ENCODE measurements at places on chromosomes 16 and 17.

DNA sequence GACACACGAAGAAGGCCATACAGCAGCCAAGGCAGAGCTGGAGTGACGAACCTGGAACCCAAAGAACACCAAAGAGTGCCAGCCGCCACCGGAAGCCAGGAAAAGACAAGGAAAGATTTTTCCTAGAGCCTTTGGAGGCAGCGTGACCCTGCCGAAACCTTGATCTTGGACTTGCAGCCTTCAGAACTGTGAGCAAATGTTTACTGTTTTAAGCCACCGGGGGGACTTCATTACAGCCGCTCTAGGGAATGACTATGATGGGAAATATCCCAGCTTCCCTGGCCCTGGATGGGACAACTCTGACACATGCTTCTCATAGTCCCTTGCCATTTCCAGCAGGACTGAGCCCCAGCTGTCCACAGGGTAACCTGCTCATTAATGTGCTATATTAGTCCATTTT is 270.6 kb downstream of the HAPSTR1 start:
- DNase-seq, result no peak

- no peak for DNase-seq
These were observed 9.6 kb downstream of the CA10 start for GRCh38 chr17:52148969-52149351.

GRCh38 chr16:5907544-5907943 is 809.9 kb upstream of the EEF2KMT start:
- DNase-seq, result no peak

- DNase-seq, result no peak
These were observed 2.3 kb downstream of the SLC43A2 start for GRCh38 chr17:1626333-1626732.

DNA sequence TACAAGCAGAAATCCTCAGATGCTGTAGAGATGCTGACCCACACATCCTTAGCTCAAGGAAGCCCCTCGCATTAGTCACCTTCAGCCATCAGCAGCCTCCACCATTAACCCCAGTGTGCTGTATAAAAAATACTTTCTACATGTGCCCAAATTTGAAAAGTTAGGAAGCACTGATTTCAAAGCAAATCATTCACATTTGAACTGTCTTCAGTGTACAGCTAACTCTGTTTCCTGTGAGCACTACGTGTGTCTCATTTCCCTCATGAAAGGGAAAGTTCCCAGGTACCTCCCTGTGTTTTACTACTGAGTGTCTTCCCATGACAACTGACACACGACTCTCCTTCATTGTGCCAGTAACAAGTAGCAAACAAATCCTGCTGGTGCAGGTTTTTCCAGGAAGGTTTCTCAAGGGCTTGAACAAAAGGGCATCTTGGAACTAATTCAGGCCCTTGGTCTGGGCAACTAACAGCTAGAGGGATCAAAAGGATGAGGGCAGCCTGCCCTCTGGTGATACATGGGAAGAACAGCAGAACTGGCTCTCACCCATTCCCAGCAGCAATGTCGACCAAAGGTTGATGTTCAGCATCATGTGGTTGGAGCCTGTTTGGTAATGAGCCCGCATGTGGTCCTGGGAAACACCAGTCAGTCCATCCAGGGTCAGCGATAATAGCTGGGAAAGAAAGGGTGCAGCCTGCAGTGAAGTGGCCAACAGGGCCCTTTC is 4.0 kb downstream of the SLC35B1 start:
- no peak for DNase-seq

- DNase-seq, result no peak
These were observed 38.4 kb upstream of the INTS2 start for GRCh38 chr17:61966191-61966590.

GRCh38 chr16:89917773-89918452 is 749 bp upstream of the MC1R start:
- DNase-seq, result peak; percentile 70

GRCh38 chr17:77675411-77675810 is 283.1 kb upstream of the TNRC6C start:
- no peak for DNase-seq

DNA sequence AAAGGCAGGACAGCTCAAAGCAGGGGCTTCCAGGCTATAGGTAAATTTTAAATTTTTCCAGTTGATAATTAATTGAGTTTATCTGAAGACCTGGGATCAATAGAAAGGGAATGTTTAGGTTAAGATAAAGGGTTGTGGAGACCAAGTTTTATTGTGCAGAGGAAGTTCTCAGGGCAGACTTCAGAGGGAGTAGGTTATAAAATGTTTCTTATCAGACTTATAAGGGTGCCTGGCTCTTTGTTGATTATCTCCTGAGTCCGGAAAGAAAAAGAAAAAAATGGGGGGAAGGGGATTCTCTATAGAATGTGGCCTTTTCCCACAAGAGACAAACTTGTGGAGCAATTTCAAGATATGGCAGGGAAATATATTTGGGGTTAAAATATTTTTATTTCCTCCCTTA is 15.9 kb downstream of the SLC46A1 start:
- no peak for DNase-seq

DNA sequence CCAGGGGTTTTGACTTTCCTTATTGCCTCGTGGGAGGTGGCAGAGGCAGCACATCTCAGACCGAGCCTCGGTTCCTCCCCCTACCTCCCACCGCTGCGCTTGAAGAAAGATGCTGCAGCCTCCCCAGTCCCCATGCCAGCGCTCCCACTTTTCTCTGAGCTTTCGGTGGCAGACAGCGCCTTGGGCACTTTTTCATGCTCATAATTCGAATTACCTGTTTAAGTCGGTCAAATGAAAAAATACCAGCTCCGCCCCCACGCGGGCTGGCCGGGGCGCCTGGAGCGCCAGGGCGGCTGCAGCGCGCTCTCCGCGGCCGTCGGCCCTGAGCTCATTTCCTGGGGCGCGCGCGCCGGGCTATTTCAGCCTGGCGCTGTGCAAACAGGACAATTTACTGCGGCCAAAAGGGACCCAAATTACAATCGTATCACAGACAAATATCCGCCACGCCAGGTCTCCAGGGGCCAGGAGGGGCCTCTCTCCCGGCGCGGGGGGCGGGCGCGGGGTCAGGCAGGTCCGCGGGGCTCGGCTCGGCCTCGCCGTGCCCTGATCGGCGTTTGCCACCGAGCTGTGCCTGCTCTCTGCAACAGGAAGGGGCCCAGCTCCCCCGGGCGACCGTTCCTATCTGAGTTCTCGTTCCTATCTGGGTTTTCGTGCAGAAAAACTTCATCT is 45.0 kb downstream of the SOST start:
- DNase-seq, result no peak

- DNase-seq, result no peak
These were observed 29.7 kb downstream of the GSE1 start for GRCh38 chr16:85642762-85643358.

DNA sequence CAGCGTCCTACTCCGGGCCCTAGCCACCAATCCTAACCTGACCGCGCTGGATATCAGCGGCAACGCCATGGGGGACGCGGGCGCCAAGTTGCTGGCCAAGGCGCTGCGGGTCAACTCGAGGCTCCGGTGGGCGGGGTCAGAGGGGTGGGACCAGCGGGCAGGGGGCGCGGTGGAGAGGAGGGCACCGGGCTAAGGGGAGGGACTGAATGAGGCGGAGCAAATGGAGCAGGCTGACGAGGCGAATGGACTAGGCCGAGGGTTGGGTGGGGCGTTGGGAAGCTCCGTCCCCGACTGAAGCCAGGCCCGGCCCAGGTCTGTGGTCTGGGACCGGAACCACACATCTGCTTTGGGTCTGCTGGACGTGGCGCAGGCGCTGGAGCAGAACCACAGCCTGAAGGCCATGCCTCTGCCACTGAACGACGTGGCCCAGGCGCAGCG is 4.6 kb downstream of the CARMIL2 start:
- no peak for DNase-seq

- no peak for DNase-seq
These were observed 10.7 kb upstream of the SMTNL2 start for GRCh38 chr17:4573669-4574068.

GRCh38 chr17:62847426-62847825 is 39.3 kb upstream of the MARCHF10 start:
- DNase-seq, result no peak

DNA sequence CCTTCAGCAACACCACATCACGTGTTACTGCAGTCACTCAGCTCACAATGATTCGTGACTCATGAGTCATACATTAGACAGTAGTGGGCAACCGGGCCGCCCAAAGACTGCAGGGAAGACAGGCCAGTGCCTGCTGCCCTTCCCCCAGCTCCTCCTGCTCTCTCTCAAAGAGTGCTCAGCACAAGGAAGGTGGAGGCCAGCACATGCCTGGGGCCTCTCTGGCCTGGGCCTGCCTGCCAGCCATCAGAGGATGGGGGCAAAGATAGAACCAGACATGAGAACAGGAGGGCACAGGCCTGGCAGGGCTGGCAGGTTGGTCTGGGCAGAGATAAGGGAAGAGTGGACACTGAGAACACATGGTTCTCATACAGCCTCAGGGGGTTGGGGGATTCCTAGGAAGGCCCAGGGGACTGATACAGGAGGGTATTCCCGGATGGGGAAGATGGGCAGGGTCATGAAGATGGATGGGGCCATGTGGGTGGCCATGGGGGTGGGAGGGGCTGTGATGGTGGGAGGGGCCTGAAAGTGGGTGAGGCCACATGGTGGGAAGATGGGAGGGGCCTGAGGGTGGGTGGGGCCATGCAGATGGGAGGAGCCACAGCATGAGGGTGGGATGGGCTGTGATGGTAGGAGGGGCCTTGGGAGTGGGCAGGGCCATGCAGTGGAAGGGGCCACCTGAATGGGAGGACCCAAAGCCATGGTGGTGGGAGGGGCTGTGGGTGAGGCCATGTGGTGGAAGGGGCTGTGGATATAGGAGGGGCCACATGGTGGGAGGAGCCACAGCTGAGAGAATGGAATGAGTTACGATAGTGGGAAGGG is 29.0 kb downstream of the KATNB1 start:
- DNase-seq, result peak; percentile 47

DNA sequence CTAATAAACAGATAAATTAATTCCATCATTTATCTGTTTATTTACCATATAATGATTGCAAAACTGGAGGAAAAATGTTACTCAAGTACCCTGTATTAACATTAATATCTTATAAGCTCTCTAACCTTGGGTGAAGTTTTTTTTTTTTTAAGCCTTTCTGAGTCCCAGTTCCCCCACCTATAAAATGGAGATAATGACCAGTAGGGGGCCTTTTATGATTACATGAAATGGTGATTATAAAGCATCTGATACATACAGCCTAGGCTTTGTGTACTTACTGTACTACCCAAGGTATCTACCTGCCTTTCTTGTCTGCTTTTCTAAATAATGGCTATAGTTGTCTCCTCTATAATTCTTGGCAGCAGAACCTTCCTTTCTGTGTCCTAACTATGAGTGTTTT is 22.6 kb downstream of the LRRC36 start:
- no peak for DNase-seq

All from GM18507 (cell line).